ENCODE measurements at places on chromosomes 7 and 10.

GRCh38 chr10:95276367-95277200 lies 14.2 kb downstream of the PDLIM1 start:
- no peak for DNase-seq

GRCh38 chr10:5958675-5959074 lies 18.7 kb downstream of the IL15RA start:
- DNase-seq: no peak

DNA sequence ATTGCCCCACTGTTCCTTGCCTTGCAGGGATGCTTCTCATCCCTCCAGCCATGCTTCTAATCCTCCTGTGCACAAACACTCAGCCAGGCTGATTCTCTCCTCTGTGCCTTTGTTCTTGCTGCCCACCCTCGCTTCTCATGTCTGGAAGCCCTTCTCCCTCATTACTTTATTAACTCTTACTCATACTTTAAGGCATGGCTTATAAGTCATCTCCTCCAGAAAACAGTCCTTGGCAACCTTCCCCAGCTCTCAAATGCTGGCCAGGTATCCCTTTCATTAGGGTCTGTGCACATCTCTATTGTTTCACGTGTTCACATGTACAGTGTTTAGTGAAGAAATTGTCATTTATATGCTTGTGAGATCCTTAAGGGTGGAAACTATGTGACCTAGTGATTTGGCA lies 62.9 kb downstream of the ITGB8 start:
- DNase-seq: no peak

DNA sequence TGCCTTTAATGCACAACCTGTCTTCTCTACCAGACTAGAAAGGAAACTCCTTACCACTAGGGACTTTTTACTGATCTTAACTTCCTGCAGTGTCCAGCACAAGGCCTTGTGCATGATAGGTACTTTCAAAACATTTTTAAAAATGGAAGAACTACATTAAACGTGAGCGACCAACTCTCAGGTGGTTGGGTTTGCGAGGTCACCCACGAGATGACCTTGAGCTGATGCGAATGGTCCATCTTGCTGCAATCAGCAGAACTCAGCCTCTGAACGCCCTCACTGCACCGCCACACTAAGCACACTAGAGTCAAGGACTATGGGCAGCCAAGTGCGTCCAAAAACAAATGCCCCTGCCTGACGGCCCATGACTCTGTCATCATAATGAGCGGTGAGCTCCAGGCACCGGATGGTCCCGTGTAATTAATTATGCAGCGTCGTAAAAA lies 34.9 kb upstream of the PTF1A start:
- DNase-seq: no peak

DNA sequence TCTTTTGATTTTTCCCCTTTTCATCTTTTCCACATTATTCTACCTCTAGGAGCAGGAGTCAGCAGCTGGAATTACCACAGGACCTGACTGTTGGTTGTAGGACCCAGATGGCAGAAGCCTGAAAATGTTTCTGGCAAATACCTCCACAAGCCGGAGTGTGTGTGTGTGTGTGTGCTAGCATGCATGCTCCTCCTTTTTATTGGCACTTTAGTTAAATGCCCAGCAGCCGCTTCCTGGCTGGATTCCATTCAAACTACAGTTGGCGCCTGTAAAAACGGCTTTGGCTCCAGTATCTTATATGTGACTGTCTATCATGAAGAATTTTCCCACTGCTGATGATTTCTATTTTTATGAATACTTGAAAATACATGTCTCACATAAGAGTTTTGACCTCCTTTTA lies 319.7 kb upstream of the SP4 start:
- DNase-seq: no peak

GRCh38 chr10:94316560-94316959 lies 46.2 kb downstream of the NOC3L start:
- DNase-seq: no peak

DNA sequence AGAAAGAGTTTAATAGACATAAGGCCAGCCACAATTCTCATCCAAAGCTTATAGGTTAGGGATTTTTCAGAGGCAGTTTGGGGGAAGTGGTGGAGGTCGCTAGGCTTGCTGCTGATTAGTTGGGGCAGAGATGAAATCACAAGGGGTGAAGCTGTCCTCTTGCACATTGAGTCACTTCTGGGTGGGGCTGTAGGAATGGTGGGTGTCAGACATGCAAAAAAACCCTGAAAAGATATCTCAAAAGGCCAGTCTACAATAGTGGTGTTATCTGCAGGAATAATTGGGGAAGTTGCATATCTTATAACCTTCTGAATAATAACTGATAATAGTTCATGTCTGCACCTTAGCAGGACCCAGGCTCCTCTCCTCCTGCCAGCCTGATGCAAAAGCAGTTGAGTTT lies 2.1 kb downstream of the FAM24B start:
- DNase-seq: no peak

GRCh38 chr7:128679920-128680319 lies 7.8 kb downstream of the GARIN1A start:
- DNase-seq: no peak

DNA sequence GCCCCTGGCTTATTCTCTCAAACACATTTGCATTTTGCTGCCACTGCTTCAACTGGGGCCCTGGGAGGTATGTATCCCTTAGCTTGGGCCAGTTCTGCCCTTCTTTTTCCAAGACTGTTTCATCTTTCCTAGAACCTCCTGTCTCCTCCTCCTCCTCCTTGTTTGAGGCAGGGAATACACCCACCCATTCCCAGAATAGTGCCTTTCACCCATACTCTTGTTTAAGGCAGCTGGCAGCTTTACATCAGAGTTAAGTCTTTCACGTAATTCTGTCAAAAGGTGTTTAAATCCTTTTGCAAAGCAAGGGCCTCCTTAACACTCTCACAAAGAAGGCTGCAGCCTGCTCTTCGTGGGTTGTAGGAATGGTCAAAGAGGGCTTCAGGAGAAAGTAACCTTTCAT lies 150.9 kb upstream of the AGK start:
- DNase-seq: no peak

- DNase-seq: no peak
Measured at GRCh38 chr7:56291-56913, 136.0 kb upstream of the FAM20C start.

- DNase-seq: no peak
Measured at GRCh38 chr7:78172933-78173591, 374.5 kb downstream of the PHTF2 start.

- no peak for DNase-seq
Measured at GRCh38 chr10:62036186-62037081, 134.9 kb downstream of the ARID5B start.

- no peak for DNase-seq
Measured at GRCh38 chr7:140364819-140365218, 33.5 kb downstream of the SLC37A3 start.

DNA sequence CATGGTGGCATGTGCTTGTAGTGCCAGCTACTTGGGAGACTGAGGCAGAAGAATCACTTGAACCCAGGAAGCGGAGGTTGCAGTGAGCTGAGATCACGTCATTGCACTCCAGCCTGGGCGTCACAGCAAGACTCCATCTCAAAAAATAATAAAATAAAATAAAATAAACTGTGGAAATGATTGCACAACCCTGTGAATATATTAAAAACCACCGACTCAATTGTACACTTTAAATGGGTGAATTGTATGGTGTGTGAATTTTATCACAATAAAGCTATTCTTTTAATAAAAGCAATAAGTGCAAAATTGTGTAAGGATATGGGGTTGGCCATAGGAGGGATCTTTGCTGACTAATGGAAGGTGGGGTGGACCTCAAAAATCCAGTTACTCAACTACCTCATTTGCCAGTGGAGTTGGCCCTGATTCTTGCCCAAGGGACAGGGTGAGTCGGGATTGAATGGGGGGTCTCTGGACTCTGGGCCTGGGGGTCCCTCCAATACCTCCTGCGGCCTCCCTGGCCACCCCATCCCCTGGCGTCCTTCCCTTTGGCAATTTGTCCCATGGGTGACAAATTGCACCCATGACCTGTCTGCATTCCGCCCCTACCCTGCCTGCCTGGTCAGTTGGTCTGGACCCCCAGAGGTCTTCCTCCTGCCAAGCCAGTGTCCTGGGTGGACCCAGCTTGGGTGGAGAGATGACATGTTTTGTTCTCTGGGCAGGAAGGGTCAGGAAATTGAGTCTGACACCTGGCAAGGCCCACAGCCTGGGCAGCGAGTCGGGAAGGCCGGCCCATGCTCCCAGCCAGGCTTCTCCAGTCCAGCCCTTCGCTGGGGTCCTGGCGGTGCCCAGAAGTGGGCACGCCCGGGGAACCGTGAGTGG lies 61.7 kb upstream of the ELN start:
- DNase-seq: no peak

- DNase-seq: no peak
Measured at GRCh38 chr10:121709675-121710073, 111.4 kb upstream of the FGFR2 start.

Measured in activated naive CD8-positive, alpha-beta T cell treated with anti-CD3 and anti-CD28 coated beads for 36 hours (primary cell).